ENCODE measurements at places on chromosomes 12 and 14.
A peak's percentile ranks its signal among the peaks of the same experiment; 100 is the strongest.

GRCh38 chr12:3596703-3597415 lies 105.9 kb downstream of the PRMT8 start:
- no peak for DNase-seq

- no peak for DNase-seq
These were observed 119.7 kb downstream of the FBXL14 start for GRCh38 chr12:1474574-1475153.

DNA sequence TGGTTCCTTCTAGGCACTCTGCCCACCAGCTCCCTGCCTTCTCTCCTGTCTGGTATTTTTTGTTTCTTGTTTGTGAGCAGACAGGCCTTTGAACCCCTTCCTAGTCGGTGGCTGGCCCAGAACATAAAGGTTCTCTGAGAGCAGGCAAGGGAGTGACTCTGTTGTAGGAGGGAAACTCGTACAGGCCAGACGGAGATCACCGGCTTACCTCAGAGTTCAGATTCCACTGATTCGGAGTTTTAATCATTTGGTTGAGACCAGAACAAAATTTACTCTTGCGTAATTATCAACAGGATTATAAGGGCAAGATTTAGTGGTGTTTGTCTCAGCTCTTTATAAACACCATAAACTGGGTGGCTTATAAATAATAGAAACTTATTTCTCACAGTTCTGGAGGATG lies 128.3 kb downstream of the PLXNC1 start:
- no peak for DNase-seq

GRCh38 chr14:71166180-71166837 lies 259.1 kb downstream of the PCNX1 start:
- peak; percentile 12 for DNase-seq

DNA sequence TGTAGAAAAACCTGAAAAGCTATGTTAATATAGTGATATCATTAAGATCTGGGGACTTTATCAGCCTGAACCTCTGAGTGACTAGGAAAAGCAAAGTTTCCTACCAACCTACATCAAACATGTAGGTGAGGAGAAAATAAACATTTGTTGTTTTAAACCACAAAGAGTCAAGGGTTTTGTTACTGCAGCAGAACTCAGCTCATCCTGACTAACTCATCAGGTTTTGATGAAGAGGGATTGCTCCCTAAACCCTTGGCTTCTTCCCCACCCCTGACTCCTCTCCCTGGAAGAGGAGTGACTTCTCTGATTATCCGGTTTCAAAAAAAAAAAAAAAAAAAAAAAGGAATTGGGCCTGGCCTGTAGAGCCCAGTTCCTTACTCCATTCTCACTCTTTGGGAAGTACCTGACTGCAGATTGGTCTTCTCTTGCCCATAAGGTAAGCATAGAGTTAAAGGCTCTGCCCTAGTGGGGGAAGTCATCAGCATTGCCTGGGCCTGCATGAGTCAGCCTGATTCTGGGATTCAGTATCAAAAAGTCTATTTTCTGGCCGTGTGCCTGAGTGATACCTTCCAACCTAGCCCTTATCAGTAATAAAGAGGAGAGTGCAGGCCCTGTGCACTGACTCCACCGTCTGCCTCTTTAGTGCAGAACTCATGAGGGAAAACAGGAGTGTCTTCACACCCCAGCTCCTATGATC lies 16.9 kb downstream of the BDKRB1 start:
- no peak for DNase-seq

DNA sequence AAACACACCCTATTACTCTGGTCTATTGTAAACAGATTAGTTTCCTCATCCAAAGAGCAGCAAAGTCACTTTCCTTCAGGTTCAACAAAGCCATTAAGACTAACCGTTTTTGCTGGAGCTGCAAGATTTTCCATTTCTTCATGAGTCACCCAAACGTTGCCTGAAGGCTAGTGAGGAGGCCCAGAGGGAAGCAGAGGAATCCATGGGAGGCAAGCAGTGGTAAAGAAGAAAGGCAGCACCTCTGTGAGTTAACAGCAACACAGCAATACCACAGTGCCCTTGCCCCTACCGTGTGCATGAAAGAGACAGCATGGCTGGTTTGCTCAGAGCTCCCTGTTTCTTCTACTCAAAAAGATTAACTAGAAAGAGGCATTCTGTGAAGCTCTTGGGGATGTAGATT lies 206.3 kb downstream of the ACSS3 start:
- no peak for DNase-seq

DNA sequence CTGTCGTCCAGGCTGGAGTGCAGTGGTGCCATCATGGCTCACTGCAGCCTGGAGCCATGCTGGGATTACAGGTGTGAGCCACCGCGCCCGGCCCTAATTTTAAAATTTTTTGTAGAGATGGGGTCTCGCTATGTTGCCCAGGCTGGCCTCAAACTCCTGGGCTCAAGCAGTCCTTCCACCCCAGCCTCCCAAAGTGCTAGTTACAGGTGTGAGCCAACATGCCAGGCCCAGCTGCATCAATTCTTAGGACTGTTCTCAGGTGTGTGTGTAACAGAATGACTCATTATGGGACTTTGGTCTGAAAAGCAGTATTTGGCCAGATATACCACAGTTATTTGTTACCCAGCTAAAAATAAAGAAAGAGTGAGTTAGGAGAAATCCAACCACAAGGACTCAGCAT lies 17.4 kb downstream of the LETMD1 start:
- DNase-seq = no peak

DNA sequence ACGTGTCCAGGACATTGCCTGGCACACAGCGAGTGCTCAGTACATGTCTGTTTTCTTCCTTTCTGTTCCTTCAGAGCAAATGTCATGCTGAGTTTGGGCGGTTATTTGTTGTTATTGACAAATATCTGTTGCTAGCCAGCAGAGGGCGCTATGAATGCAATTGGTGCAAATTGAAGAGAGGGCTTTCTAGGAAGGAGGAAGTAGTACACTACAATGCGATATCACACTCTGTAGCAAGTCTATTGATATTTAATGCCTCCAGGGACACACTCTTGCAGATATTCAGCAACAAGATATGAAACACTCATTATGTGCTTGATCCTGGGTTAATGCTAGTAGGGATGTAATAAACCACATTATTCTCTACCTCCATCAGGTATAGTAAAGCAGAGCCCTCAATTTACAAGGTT lies 267.3 kb upstream of the SRRM4 start:
- DNase-seq = no peak

GRCh38 chr12:13562915-13563742 lies 366.6 kb downstream of the EMP1 start:
- DNase-seq = no peak

- DNase-seq = no peak
These were observed 42.9 kb downstream of the FLRT2 start for GRCh38 chr14:85572845-85573244.

DNA sequence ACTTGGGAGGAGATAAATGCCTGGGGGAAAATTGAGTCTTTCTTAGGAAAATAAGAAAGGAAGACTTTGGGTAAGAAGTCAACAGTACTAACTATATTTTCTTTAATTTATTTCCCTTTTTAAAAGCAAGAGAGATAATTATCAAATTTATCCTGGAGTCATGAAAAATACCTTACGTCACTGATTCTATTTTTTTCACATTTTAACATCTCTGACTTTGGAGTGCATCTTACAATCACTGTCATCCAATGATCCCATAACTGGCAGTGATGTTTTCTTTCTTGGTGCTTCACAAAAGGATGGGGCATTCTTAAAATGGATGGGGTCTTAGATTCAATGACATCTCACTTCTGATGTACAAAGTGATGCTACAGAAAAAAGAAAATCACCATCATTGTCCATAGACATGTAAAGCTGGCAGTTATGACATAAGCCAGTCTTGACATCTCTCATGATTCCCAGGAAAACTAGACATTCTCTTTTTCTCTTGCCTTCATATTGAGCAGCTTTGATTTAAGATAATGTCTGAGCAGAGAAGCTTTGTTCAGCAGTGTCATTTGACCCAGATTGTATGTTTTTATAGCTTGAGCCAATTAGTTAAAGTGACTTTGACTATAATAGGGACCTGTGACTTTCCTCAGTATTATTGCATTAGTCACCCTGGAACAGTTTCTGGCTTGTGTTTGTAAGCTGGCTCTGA lies 236.2 kb downstream of the EGLN3 start:
- DNase-seq = no peak

GRCh38 chr14:103819503-103820307 lies 27.7 kb downstream of the PPP1R13B start:
- DNase-seq = no peak

- no peak for DNase-seq
These were observed 6.6 kb downstream of the SYT10 start for GRCh38 chr12:33432992-33433391.

- DNase-seq = no peak
These were observed 19.6 kb downstream of the FGD6 start for GRCh38 chr12:95197636-95198035.

GRCh38 chr14:61501714-61502458 lies 180.5 kb downstream of the PRKCH start:
- DNase-seq = no peak

GRCh38 chr12:82326905-82327503 lies 31.2 kb downstream of the CCDC59 start:
- no peak for DNase-seq

DNA sequence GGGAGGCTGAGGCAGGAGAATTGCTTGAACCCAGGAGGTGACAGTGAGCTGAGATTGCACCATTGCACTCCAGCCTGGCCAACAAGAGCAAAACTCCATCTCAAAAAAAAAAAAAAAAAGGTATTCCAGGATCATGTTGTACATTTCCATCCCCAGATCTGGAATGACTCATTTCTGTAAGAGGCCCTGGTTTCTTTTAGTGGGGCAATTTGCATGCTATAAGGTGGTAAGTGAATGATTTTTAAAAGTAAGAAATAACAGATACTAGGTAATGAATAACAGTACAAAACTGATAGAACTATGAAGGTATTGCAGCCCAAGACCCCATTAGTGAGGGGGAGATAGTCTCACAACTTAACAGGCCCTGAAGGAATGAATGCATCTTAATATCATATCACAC lies 17.7 kb upstream of the ADCK1 start:
- no peak for DNase-seq

DNA sequence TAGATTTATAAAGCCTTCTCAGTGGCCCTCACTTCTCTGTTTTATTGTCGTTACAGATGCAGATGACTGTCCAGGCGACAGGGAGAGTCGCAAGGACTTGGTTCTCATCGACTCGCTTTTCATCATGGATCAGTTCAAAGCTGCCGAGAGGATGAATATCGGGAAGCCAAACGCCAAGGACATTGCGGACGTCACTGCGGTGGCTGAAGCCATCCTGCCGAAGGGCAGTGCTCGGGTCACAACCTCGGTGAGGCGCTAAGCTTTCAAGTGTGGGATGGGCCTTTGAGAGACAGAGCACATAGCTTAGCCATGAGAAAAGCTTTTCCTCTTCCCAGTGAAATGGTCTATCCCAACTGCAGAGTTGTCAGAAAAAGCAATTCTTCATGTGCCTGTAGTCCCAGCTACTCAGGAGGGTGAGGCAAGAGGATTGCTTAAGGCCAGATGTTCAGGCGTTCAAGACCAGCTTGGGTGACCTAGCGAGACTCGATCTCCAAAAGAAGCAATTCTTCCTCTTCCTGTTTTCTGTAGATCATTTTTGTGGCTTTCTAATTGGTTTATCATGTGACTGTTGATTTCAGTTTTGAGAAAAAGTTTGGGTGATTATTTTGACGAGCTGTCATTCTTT lies 56.4 kb downstream of the EP400 start:
- DNase-seq = no peak

DNA sequence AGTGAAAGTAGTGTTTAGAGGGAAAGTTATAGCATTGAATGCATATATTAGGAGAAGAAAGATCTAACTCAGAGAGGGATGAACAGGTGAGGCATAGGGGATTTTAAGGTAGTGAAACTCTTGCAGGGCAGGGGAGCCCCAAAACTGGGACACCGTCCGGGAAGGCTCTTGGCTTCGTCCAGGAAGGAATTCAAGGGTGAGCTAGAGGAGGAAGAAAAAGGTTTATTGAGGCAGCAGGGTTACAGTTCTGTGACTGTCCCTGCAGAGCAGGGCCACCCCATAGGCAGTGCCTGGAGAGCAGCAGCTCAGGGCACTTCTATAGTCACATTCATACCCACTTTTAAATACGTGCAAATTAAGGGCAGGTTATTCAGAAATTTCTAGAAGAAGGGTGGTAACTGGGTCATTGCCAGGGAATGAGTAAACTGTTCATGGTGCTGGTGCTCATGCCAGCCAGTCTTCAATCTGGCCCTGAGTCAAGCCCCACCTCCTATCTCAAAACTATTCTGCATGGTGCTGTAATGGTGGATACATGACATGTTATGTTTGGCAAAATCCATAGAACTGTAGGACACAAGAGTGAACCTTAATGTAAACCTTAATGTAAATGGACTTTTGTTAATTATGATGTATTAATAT lies 1.2 kb upstream of the OAS1 start:
- DNase-seq = no peak

DNA sequence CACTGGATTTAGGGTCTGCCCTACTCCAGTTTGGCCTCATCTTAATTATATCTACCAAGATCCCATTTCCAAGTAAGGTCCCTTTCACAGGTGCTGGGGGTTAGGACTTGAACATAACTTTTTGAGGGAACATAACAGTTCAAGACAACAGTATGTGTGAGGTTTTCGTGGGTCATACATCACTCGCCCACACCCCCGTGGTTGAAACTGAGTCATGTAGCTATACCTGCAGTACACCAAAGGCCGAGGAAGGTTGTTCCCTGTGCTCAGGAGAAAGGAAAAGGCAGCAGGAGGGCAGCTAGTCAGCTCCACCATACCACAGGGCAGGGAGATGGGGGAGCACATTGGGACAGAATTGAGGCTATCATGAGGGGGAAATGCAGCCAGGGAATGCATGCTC lies 167.0 kb downstream of the PPM1H start:
- DNase-seq = no peak

DNA sequence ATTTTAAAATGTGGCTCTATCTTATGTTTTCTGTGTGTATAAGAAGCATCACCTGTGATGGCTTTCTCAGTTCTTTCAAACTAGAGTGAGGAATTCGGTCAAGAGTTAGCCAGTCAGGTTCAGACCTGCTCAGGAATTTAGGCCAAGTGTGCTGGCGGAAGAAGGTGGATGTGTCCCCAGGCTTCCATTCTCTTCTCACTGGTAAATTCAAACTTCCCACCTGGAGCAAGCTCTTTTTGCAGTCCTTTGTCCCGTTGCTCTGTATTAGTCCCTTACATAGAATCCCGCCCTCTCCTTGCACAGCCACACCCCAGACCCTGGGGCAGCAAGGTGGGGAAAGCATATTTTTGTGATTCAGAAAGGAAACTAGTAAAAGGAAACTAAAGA lies 124.7 kb upstream of the PWP1 start:
- DNase-seq = no peak

DNA sequence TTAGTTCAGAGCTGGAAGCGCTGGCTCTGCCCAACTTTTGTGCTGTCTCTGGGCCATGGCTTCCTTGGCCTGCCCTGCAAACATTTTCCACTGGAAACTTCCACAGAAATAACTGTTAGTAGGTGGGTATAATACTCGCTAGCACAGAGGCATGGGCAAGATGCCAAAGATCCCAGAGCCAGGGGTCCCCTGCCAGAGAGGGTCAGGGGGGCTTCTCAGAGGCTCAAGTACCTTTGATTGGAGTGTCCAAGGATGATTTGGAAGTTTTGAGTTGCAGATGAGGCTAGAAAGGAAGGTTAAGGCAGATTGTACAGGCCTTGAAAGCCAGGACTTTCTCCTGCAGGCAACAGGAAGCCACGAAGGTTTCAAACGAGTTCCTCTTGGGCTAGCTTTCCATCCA lies 187.6 kb downstream of the DICER1 start:
- DNase-seq = no peak

GRCh38 chr12:38157933-38158401 lies 158.6 kb upstream of the ALG10B start:
- DNase-seq = no peak

GRCh38 chr14:95730126-95730525 lies 16.2 kb upstream of the TCL1A start:
- no peak for DNase-seq

GRCh38 chr12:94495445-94496115 lies 35.9 kb upstream of the CEP83 start:
- DNase-seq = no peak
